ENCODE measurements at places on chromosomes 2 and 18.
A peak's percentile ranks its signal among the peaks of the same experiment; 100 is the strongest.

- no peak for DNase-seq
These were observed 53.2 kb upstream of the SLC4A10 start for GRCh38 chr2:161571051-161571429.

- DNase-seq = no peak
These were observed 121.6 kb downstream of the TXNL1 start for GRCh38 chr18:56516789-56517188.

- no peak for DNase-seq
These were observed 309.1 kb upstream of the CYRIA start for GRCh38 chr2:16974688-16975087.

DNA sequence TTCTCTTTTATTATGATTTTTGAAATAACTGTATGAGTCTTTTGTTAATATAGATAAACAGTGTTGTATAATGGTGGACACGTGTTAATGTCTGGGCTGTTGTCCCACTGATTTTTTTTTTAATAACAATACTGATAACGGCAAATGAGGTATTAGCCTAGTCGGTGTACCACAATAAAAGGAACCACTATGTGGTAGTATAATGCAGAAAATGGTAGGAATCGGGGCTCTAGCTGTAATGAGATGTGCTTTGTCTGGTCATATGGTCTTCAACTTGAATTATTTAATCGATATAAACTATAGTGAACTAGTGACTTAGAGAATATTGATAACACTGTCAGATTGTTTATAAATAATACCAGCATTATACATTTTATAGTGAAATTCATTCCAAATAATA is 517.9 kb upstream of the SPHKAP start:
- no peak for DNase-seq

DNA sequence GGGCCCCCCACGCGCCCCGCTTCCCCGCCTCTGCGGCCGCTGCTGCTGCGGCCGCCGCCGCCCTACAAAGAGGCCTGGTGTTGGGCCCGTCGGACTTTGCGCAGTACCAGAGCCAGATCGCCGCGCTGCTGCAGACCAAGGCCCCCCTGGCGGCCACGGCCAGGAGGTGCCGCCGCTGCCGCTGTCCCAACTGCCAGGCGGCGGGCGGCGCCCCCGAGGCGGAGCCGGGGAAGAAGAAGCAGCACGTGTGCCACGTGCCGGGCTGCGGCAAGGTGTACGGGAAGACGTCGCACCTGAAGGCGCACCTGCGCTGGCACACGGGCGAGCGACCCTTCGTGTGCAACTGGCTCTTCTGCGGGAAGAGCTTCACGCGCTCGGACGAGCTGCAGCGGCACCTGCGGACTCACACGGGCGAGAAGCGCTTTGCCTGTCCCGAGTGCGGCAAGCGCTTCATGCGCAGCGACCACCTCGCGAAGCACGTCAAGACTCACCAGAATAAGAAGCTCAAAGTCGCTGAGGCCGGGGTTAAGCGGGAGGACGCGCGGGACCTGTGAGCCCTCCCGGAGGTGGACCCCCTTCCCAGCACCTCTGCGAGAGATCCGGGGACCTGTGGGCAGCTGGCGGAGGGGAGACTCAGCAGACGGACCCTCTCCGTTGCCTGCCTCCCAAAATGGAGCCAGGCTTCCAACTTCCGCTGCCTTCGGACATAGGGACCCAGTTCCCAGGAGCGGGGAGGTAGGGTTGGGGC is 1.9 kb downstream of the SP5 start:
- peak; percentile 68 for DNase-seq

GRCh38 chr18:35132021-35132902 is 91.0 kb downstream of the MAPRE2 start:
- peak; percentile 84 for DNase-seq

DNA sequence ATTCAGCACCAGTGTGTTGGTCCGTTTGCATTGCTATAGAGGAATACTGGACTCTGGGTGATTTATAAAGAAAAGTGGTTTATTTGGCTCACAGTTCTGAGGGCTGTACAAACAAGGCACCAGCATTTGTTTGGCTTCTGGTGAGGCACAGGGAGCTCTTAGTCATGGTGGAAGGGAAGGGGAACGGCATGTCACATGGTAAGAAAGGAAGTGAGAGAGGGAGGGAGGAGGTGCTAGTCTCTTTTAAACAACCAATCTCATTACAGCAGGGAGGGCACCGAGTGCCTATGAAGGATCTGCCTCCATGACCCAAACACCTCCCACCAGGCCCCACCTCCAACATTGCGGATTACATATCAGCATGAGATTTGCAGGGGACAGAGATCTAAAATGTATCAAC is 143.9 kb upstream of the DLX2 start:
- DNase-seq = peak; percentile 66

DNA sequence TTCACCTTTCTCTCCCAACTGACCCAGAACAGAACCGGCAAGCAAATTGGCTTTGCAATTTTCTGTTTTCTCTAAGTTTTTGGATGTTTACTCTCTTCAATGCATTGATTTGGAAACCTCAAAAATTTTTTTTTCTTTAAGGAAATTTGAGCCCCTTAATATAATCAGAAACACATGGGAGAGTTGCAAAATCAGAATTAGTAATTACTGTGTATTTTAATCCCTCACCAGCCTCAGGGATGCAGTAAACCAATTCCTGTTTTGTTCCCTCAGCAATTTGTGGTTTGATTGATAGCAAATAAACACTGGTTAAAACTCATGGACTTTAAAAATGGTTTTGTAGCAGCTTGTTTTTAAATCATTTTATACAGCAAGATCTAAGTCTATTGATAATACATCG is 281.5 kb downstream of the NEDD4L start:
- no peak for DNase-seq

- DNase-seq = peak; percentile 66
These were observed 1.3 kb downstream of the FMNL2 start for GRCh38 chr2:152336119-152336853.

- DNase-seq = peak; percentile 49
These were observed 702 bp downstream of the OLA1 start for GRCh38 chr2:174247474-174248186.

DNA sequence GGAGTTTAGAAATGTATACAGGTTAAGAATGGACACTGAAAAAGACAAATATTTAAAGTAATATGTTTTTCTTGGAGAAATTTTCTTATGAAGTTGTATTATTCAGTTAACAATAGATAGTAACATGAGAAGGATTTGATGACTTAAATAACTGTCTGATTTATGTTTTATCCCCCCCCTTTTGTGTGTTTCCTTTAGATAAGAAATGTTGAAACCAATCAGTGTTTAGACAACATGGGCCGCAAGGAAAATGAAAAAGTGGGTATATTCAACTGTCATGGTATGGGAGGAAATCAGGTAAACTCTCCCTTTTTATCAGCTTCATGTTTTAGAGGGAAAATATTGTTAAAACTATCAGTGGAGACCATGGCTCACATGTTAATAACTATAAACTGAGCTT is 289.7 kb upstream of the KCNJ3 start:
- DNase-seq = no peak

DNA sequence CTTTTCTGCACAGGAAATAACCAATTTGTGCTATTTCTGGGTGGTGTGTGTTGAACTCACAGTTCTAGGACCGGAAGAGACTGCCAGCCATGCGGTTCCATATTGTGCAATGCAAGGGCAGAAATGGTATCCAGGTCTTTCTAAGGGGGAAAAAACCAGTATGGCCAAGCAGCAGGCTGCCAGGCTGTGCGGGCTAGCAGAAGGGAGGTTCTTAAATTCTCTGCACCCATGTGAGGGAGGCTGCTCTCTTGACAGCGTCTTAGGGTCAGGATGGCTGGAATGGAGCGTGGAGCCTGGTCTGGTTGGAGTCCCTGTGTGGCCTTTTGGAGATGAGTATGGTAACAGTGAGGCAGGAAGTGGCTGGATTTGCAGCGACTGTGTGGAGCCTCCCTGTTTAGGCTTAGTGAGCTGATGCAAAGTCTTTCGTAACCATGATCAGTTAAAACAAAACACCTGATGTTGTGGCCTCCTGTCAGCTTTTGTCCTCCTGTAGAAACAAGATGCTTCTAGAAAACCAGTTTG is 52.6 kb downstream of the NCK2 start:
- no peak for DNase-seq

DNA sequence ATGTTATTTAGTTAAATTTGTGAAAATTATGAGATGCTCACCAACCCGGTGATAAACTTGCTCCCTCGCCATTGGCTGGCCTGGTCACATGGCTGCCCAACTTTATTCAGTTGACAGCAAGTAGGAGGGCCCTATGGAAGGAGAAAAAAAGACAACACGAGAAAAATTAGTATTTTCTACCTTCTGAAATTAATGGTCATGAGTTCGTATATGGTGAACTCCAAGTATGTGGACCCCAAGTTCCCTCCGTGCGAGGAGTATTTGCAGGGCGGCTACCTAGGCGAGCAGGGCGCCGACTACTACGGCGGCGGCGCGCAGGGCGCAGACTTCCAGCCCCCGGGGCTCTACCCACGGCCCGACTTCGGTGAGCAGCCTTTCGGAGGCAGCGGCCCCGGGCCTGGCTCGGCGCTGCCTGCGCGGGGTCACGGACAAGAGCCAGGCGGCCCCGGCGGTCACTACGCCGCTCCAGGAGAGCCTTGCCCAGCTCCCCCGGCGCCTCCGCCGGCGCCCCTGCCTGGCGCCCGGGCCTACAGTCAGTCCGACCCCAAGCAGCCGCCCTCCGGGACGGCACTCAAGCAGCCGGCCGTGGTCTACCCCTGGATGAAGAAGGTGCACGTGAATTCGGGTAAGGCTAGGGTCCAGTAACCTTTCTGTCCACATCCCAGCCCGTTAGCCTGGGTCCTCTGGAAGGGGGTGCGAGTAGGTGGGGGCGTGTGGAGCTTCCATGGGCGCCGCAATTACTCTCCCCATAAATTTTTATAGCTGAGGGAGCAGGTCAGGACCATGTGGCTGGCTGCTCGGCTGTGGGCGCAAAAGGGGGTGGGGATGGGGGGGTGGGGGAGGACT is at the start of gene HOXD4:
TSS of gene HOXD4 (plus strand) at position 109 of the 846 bp plus-strand sequence. CDS start at position 193, 84 bp downstream.
- DNase-seq = no peak

DNA sequence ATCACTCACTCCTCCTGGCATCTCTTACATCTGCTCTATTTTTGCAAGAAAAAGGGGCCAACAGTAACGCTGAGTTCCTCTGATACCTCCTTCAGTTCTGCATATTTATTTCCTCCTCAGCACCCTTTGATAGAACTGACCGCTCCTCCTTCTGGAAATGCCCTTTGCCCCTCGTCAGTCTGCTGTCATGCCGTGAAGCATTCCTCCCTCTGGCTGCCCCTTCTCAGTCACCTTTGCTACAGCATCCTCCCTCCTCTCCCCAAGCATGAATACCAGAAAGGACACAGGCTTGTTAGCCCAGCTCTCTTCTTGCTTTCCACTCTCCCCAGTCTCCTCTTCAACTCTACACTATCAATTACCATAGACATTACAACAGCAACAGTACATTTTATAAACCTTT is 135.4 kb downstream of the NBAS start:
- DNase-seq = no peak

- peak; percentile 85 for DNase-seq
These were observed 80.4 kb downstream of the SH3RF3 start for GRCh38 chr2:109209412-109209811.

- DNase-seq = no peak
These were observed 118.3 kb upstream of the FAM136A start for GRCh38 chr2:70420143-70420542.

DNA sequence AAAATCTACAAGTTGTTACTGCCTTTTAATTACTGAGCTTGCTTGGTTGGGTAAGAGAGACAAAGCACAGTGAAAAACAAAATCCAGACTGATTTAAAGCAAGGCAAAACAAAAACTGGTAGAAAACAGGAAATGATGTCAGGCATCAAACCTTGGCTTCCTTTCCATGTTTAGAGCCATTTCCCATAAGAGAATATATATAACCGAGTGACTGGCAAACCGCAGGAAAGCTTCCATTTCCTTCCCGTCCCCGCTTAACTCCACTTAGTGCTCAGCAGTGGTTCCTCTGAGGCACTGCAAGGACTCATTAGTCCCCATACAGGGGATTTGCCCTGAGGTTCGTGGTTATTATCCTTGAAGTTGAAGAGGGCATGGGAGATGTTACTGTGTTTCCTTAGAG is 446.3 kb downstream of the LPIN1 start:
- peak; percentile 67 for DNase-seq

- DNase-seq = no peak
These were observed 105.8 kb downstream of the WDR7 start for GRCh38 chr18:56756966-56757365.

- no peak for DNase-seq
These were observed 50.4 kb downstream of the CLIP4 start for GRCh38 chr2:29165362-29166241.

GRCh38 chr18:3857544-3857943 is 407.6 kb downstream of the TGIF1 start:
- DNase-seq = no peak

GRCh38 chr18:47373465-47373864 is 122.0 kb upstream of the SKOR2 start:
- no peak for DNase-seq

DNA sequence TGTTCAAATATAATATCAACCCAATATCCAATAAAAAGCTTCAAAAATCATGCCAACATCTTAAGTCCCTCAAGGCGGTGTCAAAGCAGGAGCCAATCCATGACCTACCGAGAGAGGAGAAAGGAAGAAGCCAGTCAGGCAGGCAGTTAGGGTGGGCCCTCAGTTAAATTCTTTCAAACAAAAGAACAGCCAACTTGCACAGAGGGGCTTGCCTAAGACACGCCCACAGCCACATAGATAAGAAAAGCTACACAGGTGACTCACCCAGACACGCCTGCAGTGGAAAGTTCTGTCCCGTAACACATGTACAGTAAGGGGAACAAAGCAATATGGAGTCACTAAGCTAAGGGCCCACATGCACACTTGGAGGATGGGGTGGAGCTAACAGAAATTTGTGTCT is 61.3 kb downstream of the SP110 start:
- no peak for DNase-seq

- peak; percentile 58 for DNase-seq
These were observed 30.7 kb downstream of the IGFBP5 start for GRCh38 chr2:216664593-216665034.

DNA sequence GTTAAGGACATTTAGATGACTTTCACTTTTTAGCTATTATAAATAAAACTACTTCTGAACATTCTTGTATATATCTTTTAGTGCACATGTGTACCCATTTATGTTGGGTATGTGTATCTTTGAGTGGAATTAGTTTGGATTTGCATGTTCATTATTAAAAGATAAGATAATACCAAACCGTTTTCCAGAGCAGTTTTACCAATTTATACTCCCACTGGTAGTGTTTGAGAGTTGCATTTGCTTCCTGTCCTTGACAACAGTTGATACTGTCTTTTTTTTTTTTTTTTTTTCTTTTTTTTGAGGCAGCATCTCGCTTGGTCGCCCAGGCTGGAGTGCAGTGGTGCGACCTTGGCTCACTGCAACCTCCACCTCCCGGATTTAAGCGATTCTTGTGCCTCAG is 23.3 kb downstream of the SLC30A6 start:
- no peak for DNase-seq

DNA sequence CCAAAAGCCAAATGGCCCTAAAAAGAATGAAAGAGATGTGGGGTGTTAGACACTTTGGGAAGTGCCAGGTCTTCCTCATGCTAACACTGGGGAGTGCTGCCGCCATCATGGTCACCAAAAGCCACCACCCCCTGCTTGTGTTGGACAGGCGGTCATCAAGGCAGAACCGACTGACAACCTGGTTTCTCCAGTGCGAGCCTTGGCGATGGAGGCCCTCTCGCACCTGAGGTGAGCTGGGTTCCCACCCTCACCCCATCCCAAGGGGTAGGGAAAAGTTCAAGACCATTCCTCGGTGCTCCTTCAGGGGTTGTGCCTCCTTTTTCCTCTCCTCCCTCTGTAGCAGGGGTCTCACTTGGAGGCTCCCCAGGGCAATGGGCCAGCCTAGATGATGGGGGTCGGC is 33.6 kb downstream of the MROH2A start:
- DNase-seq = no peak

GRCh38 chr2:202883987-202884675 is 12.6 kb upstream of the ICA1L start:
- DNase-seq = peak; percentile 19

- no peak for DNase-seq
These were observed 1.3 kb upstream of the ZNF516 start for GRCh38 chr18:76496194-76496890.
